ENCODE measurements at places on chromosomes 5 and 9.

DNA sequence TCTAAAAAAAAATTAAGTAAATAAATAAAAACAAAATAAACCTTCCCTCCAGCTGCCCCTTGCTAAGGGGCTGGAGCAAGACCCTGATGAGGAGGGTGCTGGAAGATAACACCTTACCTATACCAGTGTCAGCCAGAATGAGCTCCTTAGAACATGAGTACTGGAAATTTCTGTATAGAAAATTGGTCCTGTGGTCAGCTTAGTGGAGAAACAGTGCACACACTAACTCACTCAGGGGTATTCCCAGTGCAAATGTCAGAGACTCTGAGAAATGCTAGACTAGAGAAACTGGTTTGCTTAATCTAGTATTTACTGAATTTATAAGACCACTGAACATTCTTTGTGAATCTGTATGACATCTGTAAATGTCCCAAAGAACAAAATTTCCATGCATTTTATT, 62.1 kb upstream of the CTXN3 start:
- DNase-seq: no peak

DNA sequence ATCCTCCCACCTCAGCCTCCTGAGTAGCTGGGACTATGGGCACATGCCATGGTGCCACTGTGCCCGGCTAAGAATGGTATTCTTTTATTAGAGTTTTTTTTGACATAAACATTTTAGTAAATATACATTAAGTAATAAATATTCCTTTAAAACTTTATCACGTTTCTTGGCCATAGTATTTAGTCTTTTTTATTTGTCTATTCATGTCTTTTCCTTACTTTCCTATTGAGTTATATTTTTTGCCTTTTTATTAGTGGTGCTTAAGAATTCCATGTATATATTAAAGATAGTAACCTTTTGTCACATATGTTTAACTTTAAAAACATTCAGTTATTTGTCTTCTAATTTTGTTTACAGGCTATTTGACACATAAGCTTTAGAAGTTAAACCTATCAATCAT, 73.4 kb downstream of the MARCHF3 start:
- DNase-seq: no peak

DNA sequence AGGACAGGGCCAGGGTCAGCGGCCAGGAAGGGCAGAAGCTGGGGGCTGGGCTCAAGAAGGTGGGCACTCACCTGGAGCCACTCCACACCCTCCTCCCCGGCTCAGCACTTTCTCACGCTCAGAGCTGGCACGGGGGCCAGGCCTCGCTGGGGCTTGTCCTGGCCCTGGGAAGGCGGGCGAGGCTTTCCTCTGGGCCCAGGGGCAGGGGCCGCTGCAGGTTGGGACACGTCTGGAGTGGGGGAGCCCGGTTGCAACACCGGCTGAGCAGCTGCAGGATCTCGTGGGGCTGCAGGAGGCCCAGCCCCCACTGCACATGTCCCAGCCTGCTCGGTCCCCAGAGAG, 38.9 kb upstream of the EGFL7 start:
- no peak for DNase-seq

GRCh38 chr5:125390326-125390725, 643.9 kb upstream of the ZNF608 start:
- DNase-seq: no peak

GRCh38 chr9:112112519-112112918, 62.6 kb downstream of the SUSD1 start:
- no peak for DNase-seq

DNA sequence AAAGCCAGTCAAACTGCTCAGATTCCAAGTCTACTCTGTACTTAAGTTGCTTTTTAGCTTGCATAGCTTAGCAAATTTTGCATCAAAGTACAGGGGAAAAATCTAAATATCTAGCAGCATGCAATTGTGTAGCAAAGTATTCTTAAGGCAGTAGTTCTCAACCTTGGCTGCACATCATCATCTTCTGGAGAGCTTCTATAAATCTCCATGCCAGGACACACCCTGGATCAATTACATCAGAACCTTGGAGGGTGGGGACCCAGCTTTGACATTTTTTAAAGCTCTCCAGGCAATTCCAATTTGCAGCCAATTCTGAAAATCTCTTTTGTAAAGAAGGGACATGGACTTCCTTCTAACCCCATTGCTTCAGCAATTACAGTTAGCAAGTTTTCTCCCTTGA, 187.5 kb downstream of the SNCAIP start:
- no peak for DNase-seq

DNA sequence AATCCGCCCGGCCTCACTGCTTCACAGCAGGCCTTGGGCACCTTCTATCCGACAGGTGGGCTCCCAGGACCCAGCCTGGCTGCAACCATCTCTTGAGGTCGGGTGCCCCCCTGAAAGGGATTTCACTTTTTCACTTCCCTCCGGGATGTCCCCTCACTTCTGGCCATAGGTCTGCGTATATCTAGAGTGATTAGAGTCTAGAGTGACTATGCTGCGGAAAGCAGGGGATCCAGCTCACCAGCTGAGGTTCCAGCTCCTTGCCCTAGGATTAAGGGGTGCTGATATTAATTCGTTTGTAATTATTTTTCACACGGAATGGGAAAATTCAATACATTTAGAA, 3.1 kb downstream of the DMRT2 start:
- no peak for DNase-seq

- no peak for DNase-seq
These were observed 17.4 kb upstream of the CEP120 start for GRCh38 chr5:123440456-123441181.

Measured in progenitor cell of endocrine pancreas (in vitro differentiated cells).